CD4-positive, alpha-beta T cell treated with Interleukin-4 for 4 hours (primary cell): ENCODE measurements at places on chromosomes 3 and 15.
A peak's percentile ranks its signal among the peaks of the same experiment; 100 is the strongest.

DNA sequence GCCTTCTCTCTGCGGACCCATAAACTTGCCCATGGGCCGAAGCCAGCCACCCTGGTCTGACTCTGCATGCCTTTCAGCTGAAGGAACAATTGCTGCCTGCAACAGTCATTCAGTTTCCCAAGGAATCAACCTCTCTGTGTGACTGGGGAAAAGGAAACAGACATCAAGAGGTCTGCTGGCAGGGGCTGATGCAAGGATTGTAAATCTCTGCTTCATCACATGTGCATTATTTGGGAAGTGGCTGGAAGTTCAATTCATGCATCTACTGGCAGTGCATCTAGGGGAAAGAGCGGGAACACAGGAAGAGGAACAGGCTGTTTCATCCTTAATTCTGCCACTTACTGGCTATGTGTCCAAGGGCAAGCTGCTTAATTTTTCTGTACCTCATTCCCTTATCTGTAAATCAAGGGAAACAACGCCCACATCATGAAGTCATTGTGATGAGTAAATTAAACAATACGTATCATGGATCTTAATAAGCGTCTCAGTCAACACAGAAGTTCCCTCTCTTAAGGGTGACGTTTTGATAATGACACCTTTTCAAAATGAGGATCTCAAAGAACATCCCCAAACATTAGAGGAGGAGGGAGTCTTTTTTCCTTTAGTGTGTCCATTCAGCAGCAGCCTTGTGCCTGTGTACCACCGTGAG is 17.4 kb upstream of the ADPGK start:
- DNase-seq = no peak

- no peak for DNase-seq
Observed at GRCh38 chr15:88729581-88729980, 73.7 kb upstream of the ACAN start.

DNA sequence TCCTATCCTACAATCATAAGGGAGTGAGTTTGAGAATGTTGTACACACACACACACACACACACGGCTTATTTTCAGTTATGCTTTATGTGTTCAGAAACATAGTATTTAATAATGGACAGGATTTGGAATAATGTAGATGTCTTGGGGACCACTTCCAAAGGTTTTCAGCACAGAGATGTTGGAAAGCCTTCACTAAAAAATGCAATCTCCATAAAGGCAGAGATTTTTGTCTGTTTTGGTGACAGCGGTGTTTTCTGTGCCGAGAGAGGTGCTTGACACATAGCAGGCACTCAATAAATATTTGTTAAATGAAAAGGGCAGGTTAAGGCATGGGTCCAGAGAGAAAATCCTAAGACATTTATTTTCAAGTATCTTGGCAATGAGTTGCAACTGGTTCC is 428.2 kb upstream of the RGMA start:
- no peak for DNase-seq

GRCh38 chr3:53613125-53613524 is 118.7 kb downstream of the CACNA1D start:
- DNase-seq = peak; percentile 2

DNA sequence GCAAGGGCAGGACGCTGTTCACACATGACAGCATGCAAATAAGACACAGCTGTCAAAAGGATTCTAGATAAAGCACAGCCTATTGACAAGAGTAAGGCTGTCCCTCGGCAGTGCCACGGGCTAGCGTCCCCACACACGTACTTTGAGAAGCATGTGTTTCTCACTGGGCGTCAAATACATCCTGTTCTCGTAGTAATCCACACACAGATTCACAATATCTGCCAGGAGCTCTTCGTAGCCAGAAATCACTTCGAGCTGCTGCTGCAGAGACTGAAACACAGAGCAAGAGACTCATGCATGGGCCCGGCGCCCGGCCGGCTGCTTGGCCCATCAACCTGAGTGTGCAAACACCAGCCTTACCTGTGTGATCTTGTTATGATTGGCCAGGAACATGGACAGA is 41.1 kb downstream of the CYFIP1 start:
- DNase-seq = no peak
